ENCODE measurements at places on chromosomes 1 and 21. TPM values are rescaled to one million over a fixed set of nuclear protein-coding genes. Genes with fewer than 3 reads are reported as not detected.

The WNT9A gene
- total RNA-seq: 0.04 TPM

The CELF3 gene
- not detected for total RNA-seq

GRCh38 chr1:232416026-232416568, 213.8 kb downstream of the SIPA1L2 start:
- no peak for DNase-seq

The FCRL5 gene
- not detected for total RNA-seq

The CFHR4 gene
- not detected for total RNA-seq
